ENCODE measurements at places on chromosomes 12 and 14.
A peak's percentile ranks its signal among the peaks of the same experiment; 100 is the strongest.

DNA sequence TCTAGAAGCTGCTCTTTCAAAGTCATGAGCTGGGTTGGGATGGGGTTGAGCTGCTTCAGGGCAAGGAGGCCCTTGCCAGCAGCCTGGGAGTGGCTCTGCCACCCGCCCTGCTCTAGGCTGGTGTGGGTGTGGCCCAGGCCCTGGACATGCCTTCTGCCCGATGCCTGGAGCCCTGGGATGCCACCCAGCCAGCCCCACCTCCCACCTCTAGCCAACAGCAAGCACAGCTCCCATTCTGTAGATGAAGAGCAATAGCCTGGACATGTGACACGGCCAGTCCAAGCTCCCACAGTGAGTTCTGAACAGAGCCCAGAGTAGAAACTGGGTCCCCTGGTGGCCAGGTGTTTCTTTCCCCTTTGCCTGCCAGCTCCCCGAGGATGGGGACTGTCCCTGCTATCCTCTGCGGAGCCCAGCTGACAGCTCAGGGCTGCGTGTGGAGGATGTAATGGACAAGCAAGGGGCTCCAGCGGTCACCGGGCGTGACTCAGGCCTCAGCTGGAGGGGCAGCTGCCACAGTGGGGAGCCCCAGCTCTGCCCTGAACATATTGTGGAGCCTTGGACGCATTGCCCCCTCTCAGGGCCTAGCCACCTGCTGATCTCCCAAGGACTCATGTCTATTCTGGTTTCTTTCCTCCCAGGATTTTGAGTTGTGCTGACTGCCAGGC, 165.2 kb downstream of the TSPAN9 start:
- no peak for DNase-seq

DNA sequence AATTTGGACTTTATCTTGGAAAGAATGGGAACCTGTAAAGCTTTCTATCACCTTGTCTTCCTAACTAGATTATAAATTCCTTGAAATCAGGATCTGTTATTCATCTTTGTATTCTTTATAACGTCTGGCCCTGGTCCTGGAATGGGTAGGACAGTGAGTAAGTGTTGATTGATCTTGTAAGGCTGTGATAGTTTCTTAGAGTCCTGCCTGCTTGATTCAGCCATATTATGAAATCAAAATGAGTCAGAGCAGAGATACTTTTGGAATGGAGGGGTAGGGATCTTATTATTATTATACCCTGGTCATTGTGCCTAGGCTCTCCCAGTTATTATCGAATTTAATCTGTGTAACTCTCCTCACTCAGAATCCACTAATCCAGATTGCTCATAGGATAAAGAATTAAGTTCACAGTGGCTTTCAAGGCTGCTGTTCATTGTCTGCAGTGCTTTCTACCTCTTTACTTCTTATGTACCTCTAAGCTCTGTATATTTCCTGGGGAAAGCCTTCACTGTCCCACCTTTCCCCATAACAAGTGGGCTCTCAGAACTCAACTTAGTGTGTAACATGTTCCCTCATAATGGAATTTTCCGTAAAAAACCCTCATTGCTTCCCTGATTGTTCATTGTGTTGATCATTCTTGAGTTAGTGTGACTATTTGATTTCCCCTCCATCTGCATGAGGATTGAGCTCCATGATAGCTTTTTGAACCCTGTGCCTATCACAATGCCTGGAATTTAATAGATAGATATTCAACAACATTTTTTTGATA, 93.3 kb downstream of the DAAM1 start:
- no peak for DNase-seq

DNA sequence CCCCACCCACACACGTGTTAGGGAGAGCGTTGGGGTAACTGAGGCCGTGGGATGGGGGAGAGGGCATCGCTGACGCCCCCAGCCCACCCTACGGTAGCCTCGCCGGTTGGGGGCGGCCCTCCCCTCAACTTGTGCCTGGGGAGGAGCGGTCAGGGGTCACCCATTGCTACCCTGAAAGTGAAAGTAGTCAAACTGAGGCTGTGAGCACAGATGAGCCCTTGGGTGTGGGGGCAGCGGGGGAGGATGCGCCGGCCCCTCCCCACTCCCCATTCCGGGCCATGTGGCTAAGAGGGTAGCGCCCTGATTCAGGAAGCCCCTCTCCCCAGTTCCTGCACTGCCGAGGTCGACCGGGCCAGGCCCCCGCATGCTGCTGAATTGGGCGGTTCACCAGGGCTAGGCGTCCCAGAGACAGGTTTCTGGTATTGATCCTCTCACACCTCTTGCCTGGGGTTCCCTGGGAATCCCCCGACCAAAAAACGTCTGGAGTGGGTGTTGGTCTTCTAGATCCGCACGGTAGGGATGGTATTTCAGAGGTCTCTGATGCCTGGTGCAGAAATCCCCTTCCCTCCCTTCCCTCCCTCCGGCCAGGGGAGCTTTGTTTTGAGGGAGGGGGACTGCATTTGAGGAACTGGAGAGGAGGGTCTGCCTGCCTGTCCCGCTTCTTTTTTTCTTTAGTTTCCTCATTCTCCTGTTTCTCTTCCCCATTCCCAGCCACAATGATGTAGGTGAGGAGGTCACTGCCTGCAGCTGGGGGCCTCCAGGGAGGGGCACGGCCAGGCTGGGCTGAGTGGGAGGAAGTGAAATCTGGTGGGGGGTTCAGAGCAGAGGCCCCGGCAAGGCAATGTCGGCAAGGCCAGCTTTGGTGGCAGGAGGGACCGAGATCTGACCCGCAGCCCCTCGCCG, 1.0 kb downstream of the SH2B3 start:
- no peak for DNase-seq

DNA sequence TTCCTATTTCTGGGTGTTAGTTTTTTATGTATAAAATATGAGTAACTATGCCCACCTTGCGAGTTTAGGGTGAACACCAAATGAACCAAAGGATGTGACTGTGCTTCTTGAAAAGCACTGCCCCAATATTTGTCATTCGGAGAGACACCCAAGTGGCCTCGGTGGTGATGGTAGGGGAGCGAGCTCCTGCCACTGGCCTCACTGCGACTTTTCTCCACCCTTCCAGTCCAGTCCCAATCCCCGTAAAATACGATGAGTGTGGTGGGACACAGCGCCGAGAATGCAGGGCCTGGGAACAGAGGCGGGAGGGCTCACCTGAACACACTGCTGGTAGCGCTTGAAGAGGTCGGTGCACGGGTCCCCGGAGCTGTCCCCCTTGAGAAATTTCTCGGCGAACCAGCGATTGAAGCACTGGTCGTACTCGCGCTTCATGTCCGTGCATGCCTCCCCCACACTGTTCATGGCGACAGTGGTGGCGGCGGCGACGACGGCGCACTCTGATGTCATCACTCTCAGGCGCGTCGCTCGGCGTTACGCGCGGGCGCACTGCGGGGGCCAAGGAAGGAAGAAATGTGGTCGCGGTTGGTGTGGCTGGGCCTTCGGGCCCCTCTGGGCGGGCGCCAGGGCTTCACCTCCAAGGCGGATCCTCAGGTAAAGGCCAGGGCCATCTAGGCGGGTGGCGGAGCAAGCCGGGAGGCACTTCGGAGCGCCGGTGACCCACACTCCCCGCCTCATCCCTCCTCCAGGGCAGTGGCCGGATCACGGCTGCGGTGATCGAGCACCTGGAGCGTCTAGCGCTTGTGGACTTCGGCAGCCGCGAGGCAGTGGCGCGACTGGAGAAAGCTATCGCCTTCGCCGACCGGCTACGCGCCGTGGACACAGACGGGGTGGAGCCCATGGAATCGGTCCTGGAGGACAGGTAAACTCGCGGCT, at the start of the genes GATC and TRIAP1:
Gene GATC (plus strand): TSS at position 534 of the 933 bp plus-strand sequence. CDS start 37 bp downstream, at position 571.
Gene TRIAP1 (minus strand): TSS at position 474 of the 933 bp plus-strand sequence. CDS start 12 bp downstream, at position 462.
- DNase-seq, result peak; percentile 88

GRCh38 chr12:102879144-102879763, 37.8 kb downstream of the PAH start:
- DNase-seq, result no peak
